ENCODE measurements at places on chromosomes 1 and 21. TPM values are rescaled to one million over a fixed set of nuclear protein-coding genes. Genes with fewer than 3 reads are reported as not detected.

GRCh38 chr1:25770541-25771220 is 29.3 kb upstream of the SELENON start:
- DNase-seq = no peak

The RAD54L gene
- total RNA-seq = 0.08 TPM

The KRTAP10-3 gene
- total RNA-seq = not detected

The TPTE gene
- not detected for total RNA-seq

DNA sequence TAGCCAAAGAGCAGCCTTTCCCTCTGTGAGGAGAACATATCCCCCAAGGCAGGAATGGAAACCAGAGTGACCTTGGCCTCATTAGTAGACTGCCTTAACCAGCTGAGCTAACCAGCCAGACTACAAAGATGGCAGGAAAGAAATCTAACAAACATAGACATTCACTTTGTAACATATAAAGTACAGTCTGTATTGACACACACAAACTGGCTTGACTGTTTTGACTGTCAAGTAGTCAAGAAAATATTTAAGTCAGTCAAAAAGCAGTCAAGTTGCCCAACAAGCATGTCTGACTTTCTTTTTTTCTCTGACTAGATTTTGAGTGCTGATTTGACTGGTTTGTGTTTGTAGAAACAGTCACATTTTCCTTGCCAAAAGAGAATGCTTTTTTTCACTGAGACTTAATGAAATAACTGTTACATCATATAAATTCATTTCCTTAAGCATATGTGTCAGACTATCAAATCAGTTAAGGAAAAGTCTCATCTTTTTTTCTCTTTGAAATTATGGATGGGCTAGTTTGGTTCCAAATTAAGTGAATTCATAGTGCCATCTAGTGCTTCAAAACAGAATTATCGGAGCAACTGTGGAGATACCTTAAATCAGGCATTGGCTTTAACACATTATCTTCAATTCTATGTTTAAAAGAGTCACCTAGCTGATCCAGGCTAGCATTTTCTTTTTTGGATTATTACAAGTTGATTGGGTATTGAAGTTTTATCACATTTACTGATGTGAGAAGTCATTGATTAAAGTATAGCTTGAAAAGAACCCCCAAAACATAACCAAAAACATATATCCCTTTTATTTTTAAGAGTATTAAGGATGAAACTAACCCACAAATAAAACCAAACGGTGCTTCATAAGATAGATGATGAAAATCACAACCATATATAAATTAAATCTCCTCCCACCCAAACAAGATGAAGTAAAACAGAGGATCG is 75.0 kb downstream of the ATP6V1G3 start:
- DNase-seq = no peak

GRCh38 chr1:234478481-234479309 is at the start of gene TARBP1:
TSS of gene TARBP1 (minus strand) at chr1:234479179. CDS start at chr1:234479103, 76 bp downstream.
- DNase-seq = peak; percentile 69

GRCh38 chr1:67189953-67190352 is 23.7 kb downstream of the IL23R start:
- no peak for DNase-seq

The ST6GALNAC3 gene
- total RNA-seq = 3.4 TPM

The GCSAML gene
- not detected for total RNA-seq

The CD34 gene
- 1.5 TPM for total RNA-seq

DNA sequence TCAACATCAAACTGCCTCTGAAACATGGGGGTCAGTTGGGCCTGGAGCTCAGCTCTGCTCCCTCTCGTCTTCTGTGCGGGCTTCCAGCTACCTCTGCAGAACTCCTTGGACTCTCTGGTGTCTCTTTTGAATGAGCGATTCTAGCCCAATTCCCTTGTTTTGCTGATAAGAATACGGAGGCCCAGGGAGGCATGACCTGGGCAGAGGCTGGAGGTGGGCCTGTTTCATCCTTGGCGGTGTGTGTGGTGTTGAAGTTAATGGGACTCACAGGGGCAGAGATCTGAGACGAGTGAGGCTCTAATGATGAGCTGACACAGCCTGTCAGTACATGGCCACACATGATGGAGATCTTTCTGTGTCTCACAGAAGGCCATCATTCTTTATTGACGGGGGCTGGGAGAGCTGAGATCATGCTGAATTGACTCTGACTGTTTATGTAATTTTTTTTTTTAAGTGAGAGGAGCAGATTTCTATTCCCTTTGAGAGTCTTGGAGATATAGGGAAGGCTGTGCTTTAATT is 134.5 kb downstream of the URB2 start:
- no peak for DNase-seq

DNA sequence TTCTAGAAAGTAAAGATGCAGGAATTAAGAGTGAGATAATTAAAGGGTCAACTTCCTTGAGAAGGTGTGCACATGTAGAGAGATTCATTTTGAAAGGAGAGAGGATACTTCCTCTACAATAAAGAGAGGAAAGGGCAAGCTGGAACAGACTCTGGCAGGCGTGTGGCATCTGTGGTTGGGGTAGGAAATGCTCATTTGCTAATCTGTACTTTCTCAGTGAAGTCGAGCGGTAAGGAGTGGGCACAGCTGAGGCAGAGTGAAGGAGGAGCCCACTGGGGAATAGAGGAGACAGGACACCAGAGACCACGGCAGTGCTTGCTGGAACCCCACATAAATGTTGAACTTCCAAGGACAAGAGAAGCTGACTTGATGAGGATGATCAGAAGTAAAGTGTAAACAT is 49.1 kb downstream of the PCSK9 start:
- no peak for DNase-seq

The TMEM200B gene
- total RNA-seq = 4.5 TPM

The ANGPTL1 gene
- total RNA-seq = 0.93 TPM

DNA sequence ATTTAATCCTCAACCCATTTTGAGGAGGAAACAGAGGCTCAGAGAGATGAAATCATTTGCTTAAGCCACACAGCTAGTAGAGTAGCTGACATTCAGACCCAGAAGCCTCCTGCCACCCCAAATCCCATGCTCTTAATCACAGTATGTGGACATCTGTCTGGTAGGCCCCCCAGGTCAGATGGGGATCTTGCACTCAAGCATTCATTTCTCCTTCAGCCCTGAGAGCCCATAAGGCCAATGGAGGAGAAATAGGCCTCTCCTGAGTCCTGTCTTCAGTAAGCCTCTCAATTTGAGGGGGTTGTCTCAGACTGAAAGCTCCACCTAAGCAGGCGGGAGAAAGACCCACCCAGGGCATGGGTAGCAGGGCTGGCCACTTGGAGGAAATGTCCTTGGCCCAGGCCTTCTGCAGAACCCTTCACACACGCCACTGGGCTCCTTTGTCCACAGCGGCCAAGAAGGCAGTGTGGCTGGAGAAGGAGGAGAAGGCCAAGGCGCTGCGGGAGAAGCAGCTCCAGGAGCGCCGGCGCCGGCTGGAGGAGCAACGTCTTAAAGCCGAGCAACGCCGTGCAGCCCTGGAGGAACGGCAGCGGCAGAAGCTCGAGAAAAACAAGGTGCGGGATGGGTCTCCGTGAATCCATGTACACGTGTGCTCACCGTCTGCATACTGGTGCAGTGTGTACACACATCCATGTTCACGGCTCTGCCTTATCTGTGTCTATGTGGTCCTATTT is 16.2 kb downstream of the MAP7D1 start:
- DNase-seq = no peak

- no peak for DNase-seq
Observed at GRCh38 chr1:164311377-164311776, 247.6 kb upstream of the PBX1 start.

DNA sequence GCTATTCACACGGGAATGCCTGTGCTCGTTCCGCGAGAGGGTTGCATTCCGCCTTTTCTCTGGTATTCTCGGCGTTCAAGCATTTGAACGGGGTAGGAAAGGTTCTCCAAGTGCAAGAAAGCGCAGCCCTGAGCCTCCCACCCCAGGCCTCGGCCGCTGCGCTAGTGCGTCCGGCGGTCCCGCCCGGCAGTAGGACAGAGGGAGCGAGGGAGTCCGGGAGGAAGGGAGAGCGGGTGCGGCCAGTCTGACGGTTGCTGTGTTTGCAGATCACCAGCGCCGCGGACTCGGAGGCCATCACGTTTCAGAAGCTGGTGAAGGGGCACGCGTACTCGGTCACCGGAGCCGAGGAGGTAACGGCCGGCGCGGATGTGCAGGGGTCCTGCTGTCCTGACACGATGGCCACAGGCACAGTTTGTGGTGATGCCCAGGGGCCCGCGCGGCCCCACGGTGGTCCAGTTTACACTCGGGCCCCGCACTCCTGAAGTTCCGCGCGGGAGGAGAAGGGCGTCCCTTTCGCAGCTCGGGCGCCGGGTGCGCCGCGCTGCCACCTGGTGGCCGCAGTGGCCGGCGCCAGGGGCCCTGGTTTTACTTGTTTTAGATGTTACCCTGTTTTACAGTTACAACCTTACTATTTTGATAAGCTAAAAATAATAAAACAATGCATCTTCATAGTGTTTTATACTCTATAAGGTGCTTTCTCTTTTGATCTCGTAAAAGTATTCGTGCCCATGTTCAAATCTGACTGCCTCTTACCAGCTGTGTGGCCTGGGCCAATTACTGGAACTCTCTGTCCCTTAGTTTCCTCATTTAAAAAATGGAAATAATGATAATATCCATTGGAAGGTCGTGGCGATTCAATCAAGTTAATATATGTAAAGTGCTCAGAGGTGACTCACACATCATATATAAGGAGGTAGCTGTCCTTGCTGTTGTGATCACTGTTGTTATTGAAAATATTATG is 36.7 kb downstream of the CAPN2 start:
- DNase-seq = peak; percentile 78

DNA sequence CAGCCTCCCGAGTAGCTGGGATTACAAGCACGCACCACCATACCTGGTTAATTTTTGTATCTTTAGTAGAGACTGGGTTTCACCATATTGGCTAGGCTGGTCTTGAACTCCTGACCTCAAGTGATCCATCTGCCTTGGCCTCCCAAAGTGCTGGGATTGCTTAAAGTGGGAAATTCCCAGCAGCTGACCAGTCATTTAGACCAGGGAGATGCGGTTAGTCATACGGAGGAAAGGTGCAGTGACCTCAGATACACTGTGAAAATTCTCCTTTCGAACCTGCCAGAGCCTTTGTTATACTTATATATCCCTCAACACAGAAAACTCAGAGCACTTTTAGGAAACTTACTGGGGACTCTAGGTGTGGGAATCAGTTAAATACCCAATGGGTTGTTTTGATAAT is 39.6 kb downstream of the MAP10 start:
- no peak for DNase-seq

The PAQR6 gene
- 0.75 TPM for total RNA-seq

- no peak for DNase-seq
Observed at GRCh38 chr1:108057541-108057940, 92.6 kb upstream of the VAV3 start.

Data from liver (tissue), 10 donors.